ENCODE measurements at places on chromosomes 7 and 10.

DNA sequence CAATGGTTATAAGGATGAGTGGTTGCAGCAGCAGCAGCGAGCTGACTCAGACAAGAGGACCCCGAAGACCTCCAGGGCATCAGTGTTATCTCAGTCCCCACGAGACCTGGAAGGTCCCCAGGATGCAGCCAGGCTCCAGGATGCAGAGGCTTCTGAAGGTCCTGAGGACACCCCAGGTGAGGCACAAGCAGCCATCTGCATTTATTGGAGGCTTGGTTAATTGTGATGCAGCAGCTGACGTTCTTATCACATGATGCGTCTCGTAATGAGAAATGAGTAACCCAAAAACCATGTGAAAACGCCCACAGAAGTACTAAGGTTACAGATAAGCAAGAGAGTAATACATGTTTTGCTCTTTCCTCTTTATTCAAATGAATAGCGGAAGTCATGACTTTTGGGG, 17.4 kb downstream of the C7orf57 start:
- no peak for DNase-seq

- DNase-seq: peak; percentile 27
These were observed at the start of gene CDHR1 for GRCh38 chr10:84194424-84195043. TSS of gene CDHR1 (plus strand) at chr10:84194537. CDS start at chr10:84194761, 224 bp downstream.

DNA sequence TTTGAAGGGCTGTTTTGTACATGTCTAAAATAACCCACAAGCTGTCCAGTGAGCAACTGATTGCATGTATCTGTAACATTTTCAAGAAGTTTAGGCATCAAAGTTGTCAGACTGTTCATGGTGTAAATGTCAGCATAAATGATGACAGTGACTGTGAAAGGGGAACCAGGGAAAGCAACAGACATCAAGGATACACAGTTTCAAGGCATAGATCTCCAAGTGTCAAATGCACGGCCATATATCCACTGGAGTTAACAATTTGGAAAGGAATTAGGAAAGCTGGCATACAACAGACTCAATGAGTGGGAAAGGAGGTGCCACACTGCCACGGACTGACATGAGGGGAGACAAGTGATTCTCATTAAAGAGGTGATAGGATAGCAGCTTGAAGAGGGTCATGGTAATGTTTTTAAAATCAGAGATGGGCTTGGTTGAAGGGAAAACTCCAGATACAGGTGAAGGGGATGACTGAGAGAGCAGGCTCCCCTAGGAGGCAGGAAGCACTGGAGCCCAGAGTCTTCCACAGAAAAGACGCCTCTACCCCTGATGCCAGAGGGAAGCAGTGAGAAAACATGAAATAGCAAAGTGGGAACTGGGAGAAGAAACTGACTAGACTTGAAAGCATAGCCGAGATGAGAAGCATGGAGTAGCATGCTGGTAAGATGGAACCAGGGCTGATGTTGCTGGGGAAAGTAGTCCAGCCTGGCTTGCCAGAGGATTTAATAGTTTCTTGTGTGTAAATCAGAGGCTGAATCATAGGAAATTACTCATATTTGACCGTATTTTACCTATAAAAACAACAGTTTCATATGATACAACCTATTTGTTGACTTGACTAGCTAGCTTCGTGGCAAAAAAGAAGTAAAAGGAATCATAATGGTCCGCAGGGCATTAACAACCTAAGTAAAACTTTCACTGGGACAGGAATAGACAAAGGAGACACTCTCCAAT, 18.6 kb downstream of the NSMCE4A start:
- no peak for DNase-seq

- DNase-seq: peak; percentile 80
These were observed 120.8 kb downstream of the TNS3 start for GRCh38 chr7:47461161-47461560.

- no peak for DNase-seq
These were observed 252.8 kb downstream of the ELFN1 start for GRCh38 chr7:1922870-1923236.

DNA sequence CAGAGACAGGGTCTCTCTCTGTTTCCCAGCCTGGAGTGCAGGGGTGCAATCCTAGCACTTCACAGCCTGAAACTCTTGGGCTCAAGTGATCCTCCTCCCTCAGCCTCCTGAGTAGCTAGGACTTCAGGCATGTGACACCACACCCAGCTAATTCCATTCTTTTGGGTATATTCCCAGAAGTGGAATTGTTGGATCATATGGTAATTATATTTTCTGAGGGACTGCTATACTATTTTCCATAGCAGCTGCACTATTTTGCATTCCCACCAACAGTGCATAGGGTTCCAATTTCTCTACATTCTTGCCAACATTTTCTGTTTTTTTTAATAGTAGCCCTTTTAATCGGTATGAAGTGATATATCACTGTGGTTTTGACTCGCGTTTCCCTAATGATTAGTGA, 30.0 kb upstream of the RAB11FIP2 start:
- no peak for DNase-seq

DNA sequence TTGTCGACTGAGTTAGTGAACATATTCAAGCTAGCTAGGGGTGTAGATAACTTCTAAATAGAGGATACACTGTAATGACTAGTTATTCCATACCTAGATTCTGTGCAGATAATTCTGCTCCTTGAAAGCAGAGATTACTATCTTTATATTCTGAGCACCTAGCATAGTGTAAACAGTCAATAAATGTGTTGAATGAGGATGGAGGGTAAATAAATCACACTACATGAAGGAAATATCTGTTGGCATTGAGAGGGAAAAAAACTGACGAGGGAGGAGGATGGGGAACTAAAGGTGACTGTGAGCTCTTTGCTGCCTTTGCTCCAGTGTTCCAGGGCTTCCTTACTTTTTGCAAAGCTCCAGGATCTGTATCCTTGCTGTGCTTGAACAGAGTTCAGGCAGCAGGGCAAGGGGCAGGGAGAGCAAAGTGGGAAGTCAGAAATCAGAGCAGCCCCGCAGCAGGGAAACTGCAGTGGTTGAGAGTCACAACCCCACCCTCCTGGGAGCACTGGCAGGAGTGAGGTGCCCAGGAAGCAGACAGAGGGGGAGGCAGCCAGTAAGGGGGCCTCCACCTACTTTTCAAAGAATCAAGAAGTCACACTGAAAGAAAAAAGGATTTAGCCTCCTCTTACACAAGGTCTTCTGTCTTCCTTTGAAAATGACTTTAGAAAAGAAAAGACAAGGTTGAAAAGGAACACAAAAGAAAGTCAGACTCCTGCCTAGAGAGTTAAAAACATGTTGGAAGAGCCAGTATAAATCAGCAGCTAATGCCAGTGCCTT, 71.8 kb upstream of the LRRN3 start:
- DNase-seq: no peak

GRCh38 chr10:86863484-86863842, 94.0 kb downstream of the MMRN2 start:
- no peak for DNase-seq

DNA sequence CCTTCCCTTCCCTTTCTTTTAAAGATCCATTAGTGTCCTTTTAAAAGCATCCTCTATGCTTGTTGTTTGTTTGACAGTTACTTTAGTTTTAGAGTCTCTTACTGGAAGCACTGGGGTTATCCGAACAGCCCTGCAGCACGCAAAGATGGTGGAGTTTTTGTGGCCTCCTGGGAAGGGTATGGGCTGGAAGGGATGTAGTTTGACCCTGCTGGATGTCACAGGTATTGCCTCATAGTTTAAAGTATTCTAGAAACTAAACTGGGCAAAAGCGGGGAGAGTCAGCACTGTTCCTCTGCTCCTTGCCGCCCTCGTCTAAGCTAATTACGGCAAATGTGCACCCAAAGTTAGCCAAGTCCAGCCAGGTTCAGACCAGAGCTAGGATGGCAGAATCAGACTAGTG, 35.8 kb upstream of the GNAI1 start:
- no peak for DNase-seq

GRCh38 chr10:29157321-29157720, 131.5 kb upstream of the LYZL1 start:
- DNase-seq: no peak

DNA sequence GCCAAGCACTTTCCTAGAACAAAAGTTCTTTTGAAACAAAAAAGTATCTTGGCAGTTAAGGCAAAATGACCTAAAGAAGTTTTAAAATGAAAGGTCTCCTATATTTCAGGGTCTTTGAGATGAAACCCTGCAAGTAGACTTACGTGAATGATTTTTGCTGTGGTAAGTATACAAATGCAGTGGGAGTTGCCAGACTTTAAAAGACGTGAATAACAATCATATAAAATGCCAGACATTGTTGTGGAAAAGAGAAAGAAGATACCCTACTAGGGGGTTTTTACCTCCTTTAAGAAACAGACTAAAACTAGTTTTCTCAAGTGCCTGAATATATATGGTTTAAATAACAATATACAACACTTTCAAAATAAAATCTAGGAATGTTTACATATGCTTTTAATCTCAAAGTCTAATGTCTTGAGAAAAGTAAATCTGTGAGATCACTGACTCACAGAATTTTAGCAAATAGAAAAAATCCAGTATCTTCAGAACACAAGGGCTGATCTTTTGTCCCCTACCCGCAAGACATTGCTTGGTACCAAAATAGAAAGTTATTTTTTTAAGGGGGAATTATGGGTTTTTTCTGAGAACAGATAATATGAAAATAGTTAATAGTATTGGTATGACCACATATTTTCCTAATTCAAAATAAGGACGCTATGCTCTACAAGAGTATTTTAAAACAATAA, 29.5 kb downstream of the LRRC17 start:
- DNase-seq: no peak

DNA sequence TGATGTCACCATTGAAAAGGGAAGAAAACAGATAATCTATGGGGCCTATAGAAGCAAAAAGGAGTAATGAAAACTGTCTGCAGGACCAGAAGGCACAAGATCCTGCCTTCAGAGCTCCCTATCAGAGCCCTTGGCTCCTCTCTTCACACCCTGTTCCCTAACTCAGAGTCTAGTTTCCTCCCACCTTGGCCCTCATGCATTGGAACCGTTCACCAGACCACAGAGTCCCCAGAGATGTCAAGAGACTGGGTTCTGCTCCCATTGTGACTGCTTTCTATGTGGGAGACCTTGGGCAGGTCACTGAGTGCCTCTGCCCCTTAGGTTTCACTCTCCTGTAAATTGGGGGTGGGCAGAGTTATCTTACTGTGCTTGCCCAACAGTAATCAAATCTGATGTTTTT, 80.1 kb upstream of the RPA3 start:
- DNase-seq: no peak

- DNase-seq: no peak
These were observed 76.6 kb downstream of the AMPH start for GRCh38 chr7:38554586-38554985.

- DNase-seq: no peak
These were observed 27.3 kb downstream of the PLXDC2 start for GRCh38 chr10:19843487-19843886.

Data from right hindlimb (tissue), 1 donor.